Lower lobe of right lung (tissue), 2 donors: ENCODE measurements at places on chromosomes 1 and 21. TPM values are rescaled to one million over a fixed set of nuclear protein-coding genes. Genes with fewer than 3 reads are reported as not detected.

GRCh38 chr1:158398818-158399514 lies at the start of gene OR10T2:
Gene OR10T2, minus strand, starts transcription at chr1:158399466. Its CDS starts 0 bp downstream, at chr1:158399466.
- no peak for DNase-seq
- H3K27ac ChIP-seq: no peak within 1 kb of the TSS
- no peaks in the 10 kb centered on the region for H3K27me3 ChIP-seq
- H3K4me3 ChIP-seq: no peak within 1 kb of the TSS
- no peaks in the 10 kb centered on the region for H3K4me1 ChIP-seq

DNA sequence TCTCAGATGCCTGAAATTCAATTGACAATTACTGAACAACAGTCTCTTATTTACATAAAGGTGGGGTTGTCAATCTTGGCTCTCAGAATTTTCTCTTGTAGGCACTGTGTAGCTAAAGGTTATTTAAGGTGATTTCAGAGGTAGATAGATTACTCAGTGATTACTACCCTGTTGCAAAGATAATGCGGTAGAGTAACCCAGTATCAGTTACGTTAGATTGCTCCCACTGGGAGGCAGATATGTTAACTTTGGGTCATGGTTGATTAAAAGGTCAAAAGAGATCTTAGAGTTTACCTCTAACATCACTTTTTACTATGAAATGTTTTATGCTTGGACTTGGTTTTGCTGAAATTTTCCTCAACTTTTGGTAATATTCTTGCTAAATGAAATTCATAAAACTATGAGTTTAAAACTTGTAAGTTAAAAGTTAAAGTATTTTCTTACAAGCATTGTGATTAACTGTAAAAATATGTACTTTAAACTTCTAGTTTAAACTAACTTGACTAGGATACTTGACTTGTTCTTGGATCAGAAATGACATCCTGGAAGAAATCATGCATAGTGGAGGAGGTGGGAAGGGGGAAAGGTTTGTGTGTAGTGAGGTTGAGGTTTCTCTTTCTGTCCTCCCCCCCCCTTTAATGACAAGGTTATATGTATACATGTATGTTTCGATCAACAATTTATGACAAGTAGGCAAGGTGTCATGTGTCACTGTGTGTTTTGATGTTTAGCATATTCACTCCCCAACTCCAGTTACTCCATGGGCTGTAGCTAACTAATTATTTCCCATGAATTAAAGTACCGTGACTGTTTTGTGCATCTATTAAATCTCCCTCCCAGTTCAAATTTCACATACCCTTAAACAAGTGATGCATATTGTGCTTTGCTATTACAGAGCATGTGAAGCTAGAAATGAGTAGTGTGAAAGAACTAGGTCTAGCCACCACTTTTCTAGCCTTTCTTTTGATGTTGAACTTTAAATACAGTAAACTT lies 2.9 kb downstream of the LAMC1 start:
- no peak for DNase-seq
- no peak overlapping the region for H3K27ac ChIP-seq
- H3K27me3 ChIP-seq: no peaks in the 10 kb centered on the region
- peaks cover 42% of the 10 kb centered on the region for H3K4me1 ChIP-seq
- peak overlapping the region; percentile 70 for H3K4me3 ChIP-seq

- H3K27me3 ChIP-seq: no peaks in the 10 kb centered on the region
- peaks cover 7% of the 10 kb centered on the region for H3K4me1 ChIP-seq
- H3K36me3 ChIP-seq: peaks cover 95% of the 10 kb centered on the region
- DNase-seq: peak; percentile 29
Observed at GRCh38 chr21:46557469-46557868, 47.4 kb downstream of the S100B start.

GRCh38 chr1:96259399-96259798 lies 462.2 kb upstream of the PTBP2 start:
- no peaks in the 10 kb centered on the region for H3K36me3 ChIP-seq
- H3K4me1 ChIP-seq: no peaks in the 10 kb centered on the region
- H3K27ac ChIP-seq: no peak overlapping the region
- DNase-seq: no peak

DNA sequence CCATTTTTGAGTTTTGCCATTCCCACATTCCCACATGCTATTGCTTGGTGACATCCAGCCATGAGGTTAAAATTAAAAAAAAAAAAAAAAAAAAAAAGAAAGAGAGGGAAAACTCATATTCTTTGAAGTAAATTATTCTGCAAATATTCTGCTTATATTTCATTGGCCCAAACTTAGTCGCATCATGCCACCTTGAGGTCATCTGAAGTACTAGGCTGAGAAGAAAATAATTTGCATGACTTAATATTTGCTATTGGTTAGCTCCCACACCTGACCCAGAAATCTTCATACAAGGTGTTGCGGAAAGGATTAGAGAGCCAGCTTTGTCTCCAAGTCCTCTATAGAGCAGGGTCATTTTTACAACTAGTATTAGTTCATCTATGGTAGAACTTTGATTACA lies 2206.0 kb downstream of the MRPL39 start:
- no peaks in the 10 kb centered on the region for H3K27me3 ChIP-seq
- DNase-seq: no peak
- H3K4me3 ChIP-seq: no peak overlapping the region
- no peaks in the 10 kb centered on the region for H3K36me3 ChIP-seq

DNA sequence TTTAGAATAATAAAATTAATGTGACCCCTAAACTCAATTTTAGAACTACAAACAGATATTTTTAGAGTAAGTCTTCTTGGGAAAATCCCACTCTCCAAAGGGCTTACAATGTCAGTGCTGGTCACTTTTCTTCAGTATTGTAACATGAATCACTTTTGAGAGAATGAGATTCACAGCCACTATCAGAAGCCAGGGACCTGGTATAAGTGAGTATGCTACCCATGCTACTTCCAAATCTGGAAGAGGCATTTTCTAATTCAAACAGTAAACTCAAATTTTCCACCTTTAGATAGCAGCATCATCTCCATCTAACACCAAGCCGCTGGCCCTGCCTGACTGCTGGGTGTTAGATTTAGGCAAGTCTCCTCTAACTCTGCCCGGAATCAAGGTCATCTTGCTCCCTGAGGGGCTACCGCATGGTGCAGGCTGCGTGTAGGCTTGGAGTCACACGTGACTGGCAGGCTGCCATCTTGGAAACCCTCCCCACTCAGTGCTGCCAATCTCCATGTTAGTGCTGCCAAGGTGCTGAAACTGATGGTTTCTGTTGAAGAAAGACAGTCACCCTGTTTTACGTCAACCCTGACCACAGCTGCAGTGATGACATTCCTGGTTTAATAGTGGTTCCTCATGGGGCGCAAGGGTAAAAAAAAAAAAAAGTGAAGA lies 882.9 kb upstream of the B3GALT2 start:
- H3K27me3 ChIP-seq: no peaks in the 10 kb centered on the region
- no peak overlapping the region for H3K4me3 ChIP-seq
- H3K36me3 ChIP-seq: no peaks in the 10 kb centered on the region
- peak; percentile 35 for DNase-seq
- no peak overlapping the region for H3K27ac ChIP-seq

Gene FCN3
- 1,125 TPM for total RNA-seq

Gene IVL
- 0.24 TPM for total RNA-seq
